ENCODE measurements at places on chromosomes 4 and X.

DNA sequence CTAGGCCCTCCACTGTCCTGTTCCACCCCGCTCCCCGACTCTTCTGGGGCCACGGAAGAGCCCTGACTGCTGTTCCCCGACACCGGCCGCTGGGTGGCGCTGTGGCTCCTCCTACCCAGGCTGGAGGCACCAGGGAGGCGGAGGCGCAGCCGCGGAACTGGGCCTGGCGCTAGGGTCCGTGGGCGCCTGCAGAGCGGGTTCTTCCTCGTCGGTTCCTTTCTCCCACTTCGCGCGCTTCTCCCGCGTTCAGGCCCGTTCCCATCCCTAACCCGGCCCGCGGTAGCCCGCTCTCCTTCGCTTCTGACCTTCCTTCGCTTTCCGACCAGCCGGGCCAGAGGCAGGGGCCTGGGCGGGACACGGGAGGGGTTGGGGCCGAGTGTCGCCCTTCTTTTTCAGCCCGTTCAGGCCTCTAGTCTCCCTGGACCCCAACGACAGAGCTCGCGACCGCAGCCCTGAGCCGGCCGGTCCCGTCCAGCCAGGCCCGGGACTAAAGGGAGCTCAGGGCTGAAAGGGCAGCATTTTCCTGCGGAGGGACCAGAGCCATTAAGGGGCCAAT lies 34.3 kb downstream of the NALF2 start:
- peak overlapping the region; percentile 54 for H3K4me3 ChIP-seq
- peaks cover 13% of the 10 kb centered on the region for H3K4me1 ChIP-seq
- no peak overlapping the region for H3K27ac ChIP-seq
- peak; percentile 83 for DNase-seq

GRCh38 chr4:110211007-110211769 lies 12.8 kb upstream of the ELOVL6 start:
- DNase-seq = no peak
- peaks cover 2% of the 10 kb centered on the region for H3K4me1 ChIP-seq
- no peak overlapping the region for H3K27ac ChIP-seq
- H3K4me3 ChIP-seq = no peak overlapping the region
- H3K36me3 ChIP-seq = no peaks in the 10 kb centered on the region

DNA sequence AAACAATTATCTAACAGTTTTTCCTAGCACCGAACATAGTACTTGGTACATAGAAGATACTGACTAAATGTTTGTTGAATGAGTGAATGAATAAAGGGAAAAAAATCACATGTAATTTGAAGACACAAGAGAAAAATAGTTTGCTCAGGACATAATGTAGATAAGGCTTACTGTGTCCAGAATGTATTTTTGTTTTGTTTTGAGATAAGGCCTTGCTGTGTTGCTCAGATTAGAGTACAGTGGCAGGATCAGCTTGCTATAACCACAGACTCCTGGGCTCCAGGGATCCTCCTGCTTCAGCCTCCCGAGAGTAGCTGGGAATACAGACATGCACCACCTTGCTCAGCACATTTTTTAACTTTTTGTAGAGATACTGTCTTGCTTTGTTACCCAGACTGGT lies 6.5 kb downstream of the FAM199X start:
- no peak overlapping the region for H3K4me3 ChIP-seq
- DNase-seq = no peak
- peaks cover 7% of the 10 kb centered on the region for H3K36me3 ChIP-seq
- H3K27ac ChIP-seq = no peak overlapping the region
- H3K4me1 ChIP-seq = peaks cover 14% of the 10 kb centered on the region

DNA sequence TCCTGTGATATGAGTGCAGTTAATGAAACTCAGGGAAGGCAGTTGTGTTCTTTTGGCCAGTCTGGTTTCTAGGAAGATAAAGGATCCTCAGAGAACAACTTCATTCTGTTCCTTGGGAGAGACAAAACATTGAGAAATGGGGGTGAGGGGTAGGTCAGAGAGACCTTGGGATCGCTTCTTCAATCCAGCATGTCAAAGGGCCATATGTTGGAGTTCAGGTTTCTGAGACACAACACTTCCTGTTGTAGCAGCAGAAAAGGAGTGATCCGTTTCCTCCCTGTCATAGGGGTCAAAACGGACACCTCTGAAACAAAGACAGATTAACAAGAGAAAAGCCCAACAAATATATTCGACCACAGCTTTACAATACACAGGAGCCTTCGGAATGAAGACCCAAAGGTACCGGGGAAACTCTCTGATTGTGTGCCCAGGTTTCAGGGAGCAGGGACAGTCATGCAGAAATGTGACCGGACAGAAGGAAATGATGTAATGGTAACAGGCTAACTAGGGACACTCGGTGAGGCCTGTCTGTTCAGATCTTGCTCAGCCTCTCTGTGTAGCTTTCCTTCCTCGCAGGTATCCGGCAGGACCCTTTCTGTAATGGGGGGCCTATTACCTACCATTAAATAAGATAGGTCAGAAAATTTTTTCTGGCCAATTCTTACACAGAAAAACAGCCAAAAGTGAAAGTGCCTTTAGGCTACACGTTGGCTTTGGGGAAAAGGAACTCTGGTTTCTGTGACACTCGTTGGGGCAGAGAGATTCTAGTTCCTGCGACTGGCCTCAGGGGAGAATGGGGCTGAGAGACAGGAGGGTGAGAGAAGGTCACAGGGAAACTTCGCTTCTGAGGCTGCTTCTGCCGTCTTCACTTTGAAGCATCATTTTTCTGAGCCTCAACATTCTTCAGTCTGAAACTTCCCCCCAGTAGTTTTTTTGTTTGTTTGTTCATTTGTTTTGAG lies 103.3 kb upstream of the TLR3 start:
- H3K36me3 ChIP-seq = no peaks in the 10 kb centered on the region
- no peak overlapping the region for H3K27ac ChIP-seq
- no peaks in the 10 kb centered on the region for H3K4me1 ChIP-seq
- DNase-seq = no peak

GRCh38 chr4:145766273-145766672 lies 86.3 kb downstream of the C4orf51 start:
- H3K27ac ChIP-seq = peak overlapping the region; percentile 47
- H3K36me3 ChIP-seq = peaks cover 46% of the 10 kb centered on the region

DNA sequence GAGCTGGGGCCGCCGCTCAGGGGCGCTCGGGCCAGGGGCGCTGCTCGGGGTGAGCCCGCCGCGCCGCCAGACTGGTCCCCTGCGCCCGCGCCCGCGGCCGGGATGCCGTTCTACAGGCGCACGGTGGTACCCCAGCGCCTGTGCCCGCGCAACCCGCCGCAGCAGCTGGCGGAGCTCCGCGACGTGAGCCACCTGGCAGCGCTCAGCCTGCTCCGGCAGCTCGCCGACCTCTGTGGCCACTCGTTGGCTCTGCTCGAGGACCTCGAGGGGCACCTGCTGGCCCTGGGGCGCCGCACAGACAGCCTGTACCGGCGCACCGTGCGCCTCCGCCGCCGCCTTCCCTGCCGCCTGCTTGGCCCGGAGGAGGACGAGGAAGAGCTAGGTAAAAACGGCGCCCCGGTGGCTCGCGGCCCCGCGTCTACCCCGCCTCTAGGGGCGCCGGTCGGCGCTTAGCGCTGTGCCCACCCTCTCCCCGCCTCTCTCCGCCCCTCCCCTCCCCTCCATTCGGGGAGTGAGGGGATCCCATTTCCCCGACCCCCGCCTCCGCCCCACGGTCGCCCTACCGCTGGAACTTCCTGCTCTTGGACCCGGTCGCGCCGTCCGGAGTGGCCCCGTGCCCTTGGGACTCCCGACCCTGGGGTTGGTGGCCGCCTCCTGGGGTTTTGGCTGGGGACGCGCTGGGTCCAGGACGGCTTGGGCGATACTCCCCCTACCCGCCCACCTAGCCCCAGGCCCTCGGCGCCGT lies 513 bp downstream of the NHSL2 start:
- H3K36me3 ChIP-seq = no peaks in the 10 kb centered on the region
- H3K27ac ChIP-seq = no peak overlapping the region
- peak; percentile 44 for DNase-seq
- no peaks in the 10 kb centered on the region for H3K4me1 ChIP-seq

- H3K27ac ChIP-seq = no peak overlapping the region
- DNase-seq = no peak
- no peaks in the 10 kb centered on the region for H3K27me3 ChIP-seq
- no peaks in the 10 kb centered on the region for H3K4me1 ChIP-seq
These were observed 418.0 kb downstream of the SH2D1A start for GRCh38 chrX:124764354-124764753.

DNA sequence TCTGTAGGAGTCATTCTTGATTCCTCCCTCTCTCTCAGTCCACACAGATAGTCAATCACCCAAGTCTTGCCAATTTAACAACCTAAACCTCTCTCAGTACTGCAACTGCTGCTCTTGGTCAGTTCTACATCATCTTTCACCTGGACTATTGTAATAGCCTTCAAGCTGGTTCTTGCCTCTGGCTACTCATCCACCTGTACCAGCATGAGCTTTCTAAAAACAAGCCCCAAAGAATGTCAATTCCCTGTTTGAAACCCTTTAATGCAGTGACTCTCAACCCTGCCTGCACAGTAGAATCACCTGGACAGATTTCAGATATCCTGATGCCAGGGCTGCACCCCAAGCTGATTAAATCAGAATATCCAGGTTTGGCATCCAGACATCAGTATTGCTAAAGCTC lies 48.3 kb downstream of the VGLL1 start:
- DNase-seq = no peak
- no peaks in the 10 kb centered on the region for H3K36me3 ChIP-seq
- H3K4me3 ChIP-seq = no peak overlapping the region
- H3K4me1 ChIP-seq = peaks cover 23% of the 10 kb centered on the region

DNA sequence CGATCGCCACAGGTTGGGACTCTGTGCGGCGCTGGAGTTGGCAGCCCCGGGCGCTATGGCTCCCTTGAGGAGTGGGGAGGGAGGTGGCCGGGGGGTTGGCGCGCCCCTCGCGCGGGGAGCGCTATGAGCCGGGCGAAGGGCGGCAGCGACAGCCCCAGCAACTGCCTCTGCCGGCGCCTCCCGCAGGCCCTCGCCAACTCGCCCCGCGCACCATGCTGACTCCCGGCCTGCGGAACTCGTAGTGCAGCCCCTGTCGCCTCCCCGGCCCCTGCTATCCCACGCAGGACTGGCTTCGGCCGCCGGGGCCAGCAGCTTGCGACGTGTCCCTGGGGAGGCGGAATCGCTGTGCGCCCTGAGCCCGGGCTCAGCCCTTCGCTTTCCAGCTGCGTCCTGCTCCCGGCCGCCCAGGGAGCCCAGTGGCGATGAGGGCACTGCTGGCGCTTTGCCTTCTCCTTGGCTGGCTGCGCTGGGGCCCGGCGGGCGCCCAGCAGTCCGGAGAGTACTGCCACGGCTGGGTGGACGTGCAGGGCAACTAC lies 415 bp downstream of the SHISA3 start:
- DNase-seq = peak; percentile 59
- peak overlapping the region; percentile 85 for H3K4me3 ChIP-seq
- peaks cover 19% of the 10 kb centered on the region for H3K4me1 ChIP-seq
- no peaks in the 10 kb centered on the region for H3K36me3 ChIP-seq
- peaks cover 69% of the 10 kb centered on the region for H3K27me3 ChIP-seq
- no peak overlapping the region for H3K27ac ChIP-seq

DNA sequence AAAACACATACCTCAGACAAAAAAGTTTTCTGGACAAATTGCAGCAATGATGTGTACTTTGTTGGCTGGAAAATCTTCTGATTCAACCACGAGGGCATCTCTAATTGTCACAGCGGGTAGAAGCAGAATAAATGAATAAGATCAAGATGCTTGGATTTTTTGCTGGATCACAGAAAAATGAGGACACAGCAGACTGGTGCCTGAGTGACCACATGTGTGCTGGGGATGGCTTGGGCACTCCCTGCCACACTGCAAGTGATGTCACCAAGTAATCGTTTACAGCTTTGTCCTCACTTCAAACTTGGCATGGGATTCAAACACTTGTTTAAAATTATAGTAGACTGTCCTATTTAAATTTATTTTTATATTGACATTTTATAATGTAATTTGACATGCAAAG lies 557.0 kb downstream of the SPRY1 start:
- no peak overlapping the region for H3K4me3 ChIP-seq
- no peaks in the 10 kb centered on the region for H3K27me3 ChIP-seq
- no peaks in the 10 kb centered on the region for H3K36me3 ChIP-seq
- DNase-seq = no peak

DNA sequence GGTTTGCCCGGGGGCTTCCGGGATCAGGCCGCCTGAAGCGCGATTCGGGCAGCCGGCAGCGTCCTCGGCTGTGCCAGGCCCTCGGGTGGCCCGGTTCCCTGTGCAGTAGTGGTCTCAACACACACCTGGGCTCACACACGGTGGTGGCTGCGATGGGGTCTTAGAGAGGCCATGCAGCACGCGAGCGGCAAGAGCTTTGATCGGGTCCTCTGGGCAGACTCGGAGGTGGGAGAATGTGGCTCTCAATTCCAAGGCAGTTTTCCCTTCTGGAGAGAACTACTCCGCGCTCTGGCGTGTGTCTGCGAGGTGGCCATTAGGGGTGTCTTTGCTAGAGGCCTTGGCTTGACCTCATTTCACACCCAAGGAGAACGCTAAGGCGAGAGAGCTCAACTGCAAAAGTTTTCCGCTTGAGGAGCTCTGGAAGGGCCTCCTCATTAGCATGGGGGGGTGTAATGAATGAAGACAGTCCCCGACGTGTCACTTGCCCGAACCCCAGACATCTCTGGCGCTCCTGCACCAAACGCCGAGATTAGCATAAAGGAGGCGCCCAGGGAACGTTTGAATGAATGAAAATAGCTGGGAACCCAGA lies 771 bp upstream of the RBPJ start:
- H3K4me3 ChIP-seq = peak overlapping the region; percentile 100
- DNase-seq = no peak
- peaks cover 41% of the 10 kb centered on the region for H3K4me1 ChIP-seq
- peaks cover 21% of the 10 kb centered on the region for H3K36me3 ChIP-seq

GRCh38 chrX:24026432-24026831 lies 554 bp downstream of the KLHL15 start:
- H3K27ac ChIP-seq = peak overlapping the region; percentile 77
- peaks cover 7% of the 10 kb centered on the region for H3K36me3 ChIP-seq
- peak overlapping the region; percentile 74 for H3K4me3 ChIP-seq
- DNase-seq = no peak
- peaks cover 4% of the 10 kb centered on the region for H3K4me1 ChIP-seq

GRCh38 chr4:151905197-151905596 lies 144.4 kb upstream of the GATB start:
- H3K27ac ChIP-seq = no peak overlapping the region
- peaks cover 4% of the 10 kb centered on the region for H3K27me3 ChIP-seq
- no peak for DNase-seq
- peaks cover 2% of the 10 kb centered on the region for H3K4me1 ChIP-seq
- H3K4me3 ChIP-seq = no peak overlapping the region

GRCh38 chr4:10192331-10192730 lies 75.7 kb upstream of the WDR1 start:
- no peak overlapping the region for H3K27ac ChIP-seq
- no peaks in the 10 kb centered on the region for H3K4me1 ChIP-seq
- H3K4me3 ChIP-seq = no peak overlapping the region
- H3K27me3 ChIP-seq = peaks cover 11% of the 10 kb centered on the region
- no peaks in the 10 kb centered on the region for H3K36me3 ChIP-seq
- DNase-seq = no peak

- DNase-seq = no peak
- H3K27ac ChIP-seq = no peak overlapping the region
- H3K4me1 ChIP-seq = peaks cover 18% of the 10 kb centered on the region
- peaks cover 3% of the 10 kb centered on the region for H3K27me3 ChIP-seq
- H3K4me3 ChIP-seq = no peak overlapping the region
These were observed 23.7 kb upstream of the FBXW7 start for GRCh38 chr4:152559641-152560040.

- peaks cover 37% of the 10 kb centered on the region for H3K27me3 ChIP-seq
- H3K4me3 ChIP-seq = no peak overlapping the region
- peaks cover 5% of the 10 kb centered on the region for H3K4me1 ChIP-seq
- no peak for DNase-seq
- H3K36me3 ChIP-seq = no peaks in the 10 kb centered on the region
- no peak overlapping the region for H3K27ac ChIP-seq
These were observed 127.3 kb downstream of the CBR4 start for GRCh38 chr4:168882650-168883233.

Data from activated naive CD8-positive, alpha-beta T cell treated with anti-CD3 and anti-CD28 coated beads, Interleukin-2, amount 10 ng/mL, durations not matched to agents 7 days and 5 days (primary cell).